ENCODE measurements at places on chromosomes 16 and 17.

DNA sequence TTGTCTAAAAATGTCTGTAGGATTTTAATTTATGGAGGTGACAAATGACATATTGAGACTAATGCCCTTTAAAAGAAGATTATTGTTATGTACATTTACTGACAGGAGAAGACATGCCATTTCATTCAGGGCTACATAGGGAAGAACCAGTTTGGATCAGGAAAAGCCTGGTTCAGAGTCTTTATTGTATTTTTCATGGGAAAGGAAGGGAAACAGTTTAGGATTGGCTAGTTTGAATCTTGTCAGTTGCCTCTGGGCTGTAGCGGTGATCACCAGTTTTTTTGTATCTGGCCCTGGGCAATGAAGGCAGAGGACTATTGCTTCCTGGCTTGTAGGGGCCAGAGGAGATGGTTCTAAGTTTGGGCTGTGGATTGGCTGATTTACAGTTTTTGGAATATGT, 31.8 kb downstream of the NSRP1 start:
- DNase-seq = no peak

GRCh38 chr16:78729687-78730086, 630.2 kb downstream of the WWOX start:
- no peak for DNase-seq

DNA sequence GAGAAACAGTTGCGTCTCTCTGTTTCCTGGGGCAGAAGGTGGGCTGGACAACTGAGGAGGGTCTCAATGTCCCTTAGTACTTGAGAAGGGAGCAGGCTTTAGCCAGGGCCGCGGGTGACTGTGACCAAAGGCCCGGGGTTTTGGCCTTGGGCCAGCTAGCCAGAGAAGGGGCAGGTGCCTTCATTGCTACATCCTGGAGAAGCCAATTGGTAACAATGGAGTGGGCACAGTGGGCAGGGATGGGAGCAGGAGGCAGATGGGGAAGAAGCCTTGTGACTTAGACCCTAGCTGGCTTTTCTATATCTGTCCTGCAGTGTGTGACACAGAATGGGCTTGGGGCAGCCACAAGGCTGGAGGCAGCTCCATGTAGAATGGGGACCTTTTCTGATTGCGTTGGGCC, 46.0 kb downstream of the CLEC16A start:
- no peak for DNase-seq

GRCh38 chr17:65163990-65164495, 26.9 kb downstream of the RGS9 start:
- no peak for DNase-seq

- no peak for DNase-seq
Measured at GRCh38 chr16:68074850-68075555, 10.2 kb upstream of the NFATC3 start.

DNA sequence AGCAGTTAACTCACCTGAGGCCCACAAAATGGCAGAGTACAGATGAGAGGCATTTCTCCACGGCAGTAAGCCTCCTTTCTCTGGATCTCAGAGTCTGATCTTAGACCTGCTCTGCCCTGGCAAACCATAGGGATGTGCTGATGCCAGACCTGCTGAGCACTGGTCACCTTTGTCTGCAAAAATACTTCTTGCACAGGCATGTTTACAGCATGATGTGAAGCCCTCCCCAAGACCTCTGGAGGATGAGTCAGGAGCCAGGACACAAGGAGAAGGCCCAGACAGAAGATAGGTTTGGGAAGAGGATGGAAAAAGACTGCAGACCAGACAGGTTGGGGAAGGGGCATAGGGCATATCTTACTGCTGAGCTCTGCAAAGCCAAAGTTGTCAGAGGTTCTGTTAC, 426.6 kb downstream of the PMP22 start:
- DNase-seq = no peak
